Panc1 (cell line): ENCODE measurements at places on chromosomes 1 and 21.
A peak's percentile ranks its signal among the peaks of the same experiment; 100 is the strongest.

- DNase-seq: peak; percentile 18
Observed at GRCh38 chr1:17287130-17287776, 20.7 kb upstream of the PADI4 start.

GRCh38 chr1:46617108-46617800 lies 643 bp upstream of the MOB3C start:
- DNase-seq: no peak

GRCh38 chr1:80054129-80054528 lies 1047.6 kb upstream of the ADGRL4 start:
- no peak for DNase-seq

- no peak for DNase-seq
Observed at GRCh38 chr21:41921021-41921420, 32.8 kb downstream of the C2CD2 start.

DNA sequence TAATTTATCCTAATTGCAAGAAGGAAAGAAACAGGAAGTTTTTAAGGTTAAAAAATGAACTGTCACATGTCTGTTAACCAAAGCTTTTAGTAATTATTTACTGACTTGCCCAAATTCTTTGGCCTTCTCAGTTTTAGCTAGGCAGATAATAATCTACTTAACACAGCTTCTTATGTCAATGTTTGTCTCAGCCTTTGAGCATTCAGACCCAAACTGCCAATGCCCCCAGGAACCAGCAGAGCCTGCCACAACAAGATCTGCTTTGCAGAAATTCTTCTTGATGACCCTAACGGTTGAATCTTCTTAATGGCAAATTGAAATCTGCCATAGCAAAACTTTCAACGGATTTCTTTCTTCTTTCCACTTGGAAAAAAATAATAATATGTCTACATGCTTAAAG lies 792.4 kb upstream of the ADGRL2 start:
- DNase-seq: no peak

GRCh38 chr1:42721926-42722325 lies 18.1 kb downstream of the CLDN19 start:
- no peak for DNase-seq

GRCh38 chr1:239817276-239817675 lies 274.4 kb upstream of the FMN2 start:
- DNase-seq: no peak
